ENCODE measurements at places on chromosomes 1 and 21.

DNA sequence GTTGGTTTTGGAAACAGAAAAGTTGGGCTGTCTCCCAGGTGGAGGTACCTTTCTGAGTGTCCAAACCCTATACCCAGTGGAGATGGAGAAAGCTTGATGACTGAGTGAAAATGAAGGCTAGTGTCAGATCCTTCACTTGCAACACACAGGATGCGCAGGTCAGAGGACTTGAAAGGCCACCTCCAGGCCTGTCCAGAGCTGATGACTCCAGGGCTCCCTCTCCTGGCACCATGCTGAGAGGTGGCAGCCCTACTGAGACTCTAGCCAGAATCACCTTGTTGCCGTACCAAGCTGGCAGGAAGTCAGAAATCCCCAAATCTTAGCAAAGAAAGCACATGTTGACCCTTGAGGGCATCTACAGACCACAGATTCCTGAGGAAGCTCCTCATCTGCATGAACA lies 16.4 kb downstream of the KNCN start:
- DNase-seq = peak; percentile 16

GRCh38 chr1:178552856-178553255 lies 39.9 kb downstream of the TEX35 start:
- DNase-seq = no peak

DNA sequence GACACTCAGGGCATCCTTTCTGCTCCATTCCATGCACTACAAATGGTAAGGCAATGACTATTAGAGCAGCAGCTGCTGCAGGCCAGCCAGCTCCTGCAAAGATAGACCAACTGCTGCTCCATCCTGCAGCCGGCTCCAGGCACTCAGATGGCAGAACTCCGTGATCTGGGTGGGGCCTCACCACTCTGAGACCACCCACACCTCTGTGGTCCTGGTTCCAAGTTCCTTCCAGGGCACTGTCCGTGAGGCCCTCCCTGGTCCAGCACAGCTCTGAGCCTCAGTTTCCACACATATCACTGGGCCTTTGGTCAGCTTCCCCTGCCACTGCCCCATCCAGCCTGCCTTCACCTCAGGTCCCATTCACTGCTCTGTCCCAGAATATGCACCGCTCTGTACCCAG lies 114.7 kb downstream of the DMRTB1 start:
- no peak for DNase-seq

DNA sequence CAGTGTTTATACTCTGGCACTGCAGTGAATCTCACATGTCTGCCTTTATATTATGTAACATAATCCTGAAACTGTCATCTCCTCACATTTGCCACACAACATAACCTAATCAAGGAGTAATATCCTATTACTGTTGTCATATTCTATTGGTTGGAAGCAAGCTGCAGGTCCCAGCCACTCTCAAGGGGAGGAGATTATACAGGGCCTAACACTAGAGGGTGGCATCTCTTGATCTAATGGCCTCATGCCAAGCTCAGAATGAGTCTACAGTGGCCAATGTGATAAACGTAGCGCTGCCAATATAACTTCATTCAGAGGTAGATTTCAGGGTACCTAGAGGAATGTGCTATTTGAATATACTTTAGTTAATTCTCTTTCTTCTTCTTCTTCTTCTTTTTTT lies 166.8 kb downstream of the BACH1 start:
- DNase-seq = no peak

DNA sequence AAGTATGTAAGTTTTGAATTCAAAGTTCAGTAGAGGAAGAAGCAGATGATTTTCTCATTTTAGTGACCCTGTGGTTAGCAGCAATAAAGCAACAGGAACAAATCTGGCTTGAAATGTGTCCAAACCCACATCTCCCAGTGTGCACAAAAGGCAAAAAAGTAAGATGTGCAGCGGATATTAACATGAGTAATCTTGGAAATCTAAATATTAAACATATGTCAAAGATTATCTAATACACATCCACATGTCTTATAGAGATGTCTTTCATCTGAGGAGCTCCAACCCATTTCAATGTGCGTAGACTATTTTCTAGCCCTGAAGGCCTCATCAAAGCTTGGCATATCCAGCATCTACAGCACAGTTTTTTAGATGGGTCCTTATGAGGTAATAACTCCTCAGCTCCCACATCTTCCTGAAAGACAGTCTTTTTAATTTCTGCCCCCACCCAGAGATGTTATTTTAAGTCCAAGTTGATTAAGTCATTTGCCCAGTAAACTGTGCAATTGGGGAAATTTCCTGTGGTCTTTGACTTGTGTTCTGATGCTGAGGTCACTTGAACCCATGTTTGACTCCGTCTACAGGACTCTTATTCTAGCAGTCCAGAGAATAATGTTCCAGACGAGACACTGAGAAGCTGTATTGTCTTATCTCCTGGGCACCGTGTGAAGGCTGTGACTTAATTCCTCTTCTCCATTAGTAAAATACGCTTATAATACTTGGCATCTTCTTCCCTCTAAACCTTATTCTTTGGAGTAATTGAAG lies 73.7 kb downstream of the LMO4 start:
- no peak for DNase-seq

- no peak for DNase-seq
These were observed 342.4 kb downstream of the VAV3 start for GRCh38 chr1:107622535-107622934.

DNA sequence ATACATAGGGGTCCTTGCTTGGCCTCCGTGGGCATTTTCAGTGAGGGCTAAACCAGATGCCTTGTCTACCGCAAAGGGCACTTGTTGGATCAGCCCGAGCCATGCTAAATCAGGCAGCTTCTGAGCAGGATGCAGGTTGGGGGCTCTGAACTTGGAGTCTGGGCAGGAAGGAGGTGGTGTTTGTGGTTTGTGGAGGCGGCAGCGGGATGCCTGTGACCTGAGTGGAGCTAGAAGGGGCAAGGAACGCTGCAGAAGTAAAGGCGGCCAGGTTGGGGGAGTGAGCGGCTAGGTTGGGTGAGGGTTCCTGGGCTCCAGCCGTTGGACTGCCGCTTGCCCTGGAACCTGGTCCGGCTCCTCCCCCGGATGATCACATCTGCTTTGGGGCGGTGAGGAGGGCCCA lies 183.9 kb downstream of the CAMTA1 start:
- no peak for DNase-seq

- no peak for DNase-seq
These were observed 6.5 kb downstream of the CAPN9 start for GRCh38 chr1:230753586-230754251.

GRCh38 chr1:25731148-25731547 lies 68.8 kb upstream of the SELENON start:
- no peak for DNase-seq

GRCh38 chr1:229456016-229456415 lies 22.1 kb upstream of the ACTA1 start:
- DNase-seq = no peak

DNA sequence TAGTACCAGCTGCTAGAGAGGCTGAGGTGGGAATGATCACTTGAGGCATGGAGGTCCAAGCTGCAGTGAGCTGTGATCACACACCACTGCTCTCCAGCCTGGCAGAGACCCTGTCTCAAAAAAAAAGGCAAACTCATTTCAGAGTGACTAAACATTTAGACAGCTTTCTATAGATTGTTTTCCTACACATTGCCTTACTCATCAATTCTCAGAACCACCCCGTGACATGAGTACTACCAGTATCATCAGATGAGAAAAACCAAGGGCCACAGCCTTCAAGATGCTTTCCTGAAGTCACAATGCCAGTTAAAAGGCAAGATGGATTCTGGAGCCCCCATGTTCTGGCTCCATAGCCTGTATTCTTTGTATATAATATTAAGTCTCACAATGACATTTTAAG lies 22.4 kb upstream of the SMPDL3B start:
- no peak for DNase-seq

DNA sequence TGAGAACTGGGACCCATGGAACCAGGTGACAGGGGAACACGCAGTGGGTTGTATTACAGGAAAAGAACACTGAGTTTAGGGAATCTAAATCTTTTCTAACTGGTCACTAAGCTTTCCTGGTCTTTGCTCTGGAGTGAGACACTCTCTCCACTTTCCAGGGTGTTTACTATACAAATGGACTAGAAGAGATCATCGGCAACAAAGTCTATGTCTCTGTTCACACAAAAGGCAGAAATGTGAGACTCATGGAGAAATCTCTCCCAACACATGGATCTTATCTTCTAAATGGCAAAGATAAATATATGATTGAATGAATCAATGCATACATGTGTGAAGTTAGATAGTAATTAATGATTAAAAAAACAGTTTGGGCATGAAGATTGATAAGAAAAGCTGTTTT lies 101.6 kb upstream of the DPT start:
- DNase-seq = no peak

DNA sequence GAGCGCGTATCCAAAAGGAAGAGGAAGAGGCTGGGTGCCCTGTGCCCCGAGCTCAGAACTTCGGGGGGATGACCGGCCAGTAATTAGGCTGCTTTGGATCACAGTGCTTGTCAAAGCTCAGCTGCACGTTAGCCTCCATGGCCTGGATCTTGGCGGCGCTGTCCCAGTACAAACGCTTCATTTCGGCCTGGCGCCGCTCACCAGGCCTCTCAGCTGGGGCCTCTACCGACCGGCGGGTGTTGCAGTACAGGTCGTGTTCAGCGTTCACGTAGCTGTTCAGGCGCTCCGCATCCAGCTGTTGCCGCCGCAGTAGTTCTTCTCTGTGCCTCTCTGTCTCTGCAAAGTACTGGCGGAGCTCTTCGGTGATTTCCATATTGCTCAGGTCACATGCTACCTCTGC lies 1.4 kb upstream of the ZNF326 start:
- DNase-seq = no peak

DNA sequence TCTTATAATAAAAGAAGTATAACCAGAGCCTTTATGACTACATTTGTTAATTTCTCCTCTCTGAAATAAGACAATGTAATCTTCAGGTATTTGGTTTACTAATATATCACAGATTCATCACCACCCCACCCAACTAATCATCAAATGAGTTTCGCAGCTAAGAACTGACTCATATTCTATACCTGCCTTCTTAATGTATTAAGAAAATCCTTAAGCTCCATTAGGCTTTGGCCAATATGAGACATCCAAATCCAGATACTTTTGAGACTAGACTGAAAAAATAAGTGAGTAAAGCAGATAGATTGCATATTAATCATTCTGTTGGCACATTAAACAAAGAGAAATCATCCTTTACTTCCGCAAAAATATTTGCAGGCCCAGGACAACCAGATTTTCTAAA lies 18.7 kb upstream of the FMO2 start:
- DNase-seq = no peak

DNA sequence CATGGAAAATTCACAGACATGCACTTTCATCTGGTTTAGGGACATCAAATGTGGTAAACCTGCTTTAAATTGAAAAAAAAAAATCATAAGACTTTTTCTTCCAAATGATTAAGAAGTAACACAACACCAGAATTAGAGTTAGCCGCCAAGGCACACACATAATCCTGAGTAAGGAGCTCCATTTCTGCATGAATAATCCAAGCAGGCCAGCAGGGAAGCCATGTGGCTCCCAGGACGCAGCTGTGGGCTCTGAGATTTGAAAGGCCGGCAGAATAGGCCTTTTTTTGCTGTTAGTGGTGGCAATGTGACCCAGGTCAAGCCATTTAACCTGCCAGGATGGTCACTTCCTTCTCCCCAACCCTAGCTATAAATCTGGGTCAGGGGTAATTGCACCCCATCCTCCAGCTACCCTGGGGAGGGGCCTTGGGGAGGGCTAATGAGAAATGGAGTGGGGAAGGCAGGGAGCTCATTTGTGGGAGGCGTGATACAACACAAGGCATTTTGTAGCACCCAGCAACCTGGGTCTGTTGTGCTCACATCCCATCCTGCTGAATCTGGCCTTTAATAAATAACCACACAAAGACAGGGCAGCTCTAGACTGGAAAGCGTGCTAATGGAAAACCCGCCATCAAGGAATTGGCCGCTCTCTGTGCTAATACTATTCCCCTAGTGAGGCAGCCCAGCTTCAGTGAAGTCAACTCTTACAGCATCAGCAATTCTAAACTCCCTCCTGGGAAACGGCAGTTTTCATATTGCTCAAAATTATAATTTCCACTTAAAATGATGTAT lies 178.5 kb downstream of the RHOU start:
- no peak for DNase-seq

DNA sequence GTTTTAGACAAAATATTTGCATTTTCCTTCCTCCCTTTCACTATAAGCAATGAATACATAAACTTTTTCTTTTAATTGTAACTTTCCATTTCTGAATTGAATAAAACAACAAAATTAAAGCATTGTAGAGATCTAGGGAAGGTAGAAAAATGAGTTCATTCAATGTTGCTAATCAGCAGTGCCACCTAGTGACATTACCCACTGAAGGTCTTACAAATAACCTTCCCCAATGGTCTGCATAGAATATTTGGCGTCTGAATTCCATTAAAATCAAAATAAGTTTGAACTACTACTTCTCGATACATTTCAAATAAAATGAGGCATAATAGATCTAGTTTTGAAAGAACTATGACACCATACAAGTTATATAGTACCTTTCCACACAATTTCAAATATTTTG lies 19.6 kb downstream of the FH start:
- no peak for DNase-seq

DNA sequence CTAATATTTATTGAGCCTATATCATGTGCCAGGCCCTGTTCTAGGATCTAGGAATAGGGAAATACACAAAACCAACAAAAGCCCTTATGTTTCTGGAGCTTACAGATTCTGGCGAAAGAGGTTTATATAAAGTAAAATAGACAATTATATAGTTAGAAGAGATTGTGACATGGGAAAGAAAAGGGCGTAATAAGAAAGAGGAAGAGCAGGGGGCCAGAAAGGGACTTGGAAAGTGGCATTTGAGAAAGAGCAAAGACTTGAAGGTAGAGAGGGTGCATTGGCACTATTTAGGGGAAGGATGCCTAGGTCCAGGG lies 322.5 kb upstream of the FAM78B start:
- DNase-seq = no peak

GRCh38 chr21:41547111-41547510 lies 39.2 kb upstream of the TMPRSS2 start:
- no peak for DNase-seq

GRCh38 chr1:171965777-171966176 lies 124.5 kb downstream of the DNM3 start:
- DNase-seq = no peak

GRCh38 chr1:200923601-200924000 lies 28.9 kb downstream of the INAVA start:
- DNase-seq = no peak

GRCh38 chr1:76587212-76587611 lies 280.1 kb upstream of the ST6GALNAC5 start:
- DNase-seq = no peak

GRCh38 chr21:42670884-42671283 lies 17.5 kb downstream of the PDE9A start:
- no peak for DNase-seq

GRCh38 chr21:16509476-16509875 lies 779.7 kb downstream of the USP25 start:
- no peak for DNase-seq

GRCh38 chr1:110393691-110394492 lies 3.1 kb upstream of the SLC16A4 start:
- no peak for DNase-seq

- no peak for DNase-seq
These were observed 257.2 kb downstream of the TTLL7 start for GRCh38 chr1:83741770-83742169.

GRCh38 chr21:45322231-45322959 lies 34.7 kb upstream of the POFUT2 start:
- DNase-seq = no peak

GRCh38 chr1:156100205-156100995 lies 14.1 kb upstream of the LMNA start:
- no peak for DNase-seq

- DNase-seq = no peak
These were observed 405.1 kb downstream of the VAV3 start for GRCh38 chr1:107559881-107560280.

All from NK-92 treated with Interleukin-12 subunit alpha and Interleukin-12 subunit beta, amount 100 ng/mL, for 24 hours (cell line).